SW480 (cell line): ENCODE measurements at places on chromosomes 4 and X.

DNA sequence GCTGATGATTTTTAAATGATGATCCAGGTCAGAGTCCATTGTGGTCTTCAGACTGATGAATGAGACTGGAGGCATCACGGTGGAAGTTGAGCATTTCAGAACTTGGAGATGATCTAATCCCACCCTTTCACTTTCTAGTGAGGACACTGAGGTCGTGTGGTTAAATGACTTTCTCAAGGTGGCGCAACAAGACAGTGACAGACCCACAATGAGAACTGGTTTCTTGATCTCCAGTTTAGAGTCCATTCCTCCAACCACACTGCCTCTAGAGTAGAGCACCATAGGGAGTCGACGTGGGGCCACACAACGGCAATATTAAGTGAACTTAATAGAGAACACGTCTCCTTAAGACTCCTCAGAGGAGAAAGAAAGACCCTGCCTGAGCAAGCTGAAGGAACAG is 381.0 kb downstream of the UNC5C start:
- DNase-seq = no peak

GRCh38 chr4:176919631-176920030 is 126.9 kb upstream of the VEGFC start:
- DNase-seq = no peak

GRCh38 chr4:164874789-164875188 is 2.2 kb upstream of the APELA start:
- no peak for DNase-seq

DNA sequence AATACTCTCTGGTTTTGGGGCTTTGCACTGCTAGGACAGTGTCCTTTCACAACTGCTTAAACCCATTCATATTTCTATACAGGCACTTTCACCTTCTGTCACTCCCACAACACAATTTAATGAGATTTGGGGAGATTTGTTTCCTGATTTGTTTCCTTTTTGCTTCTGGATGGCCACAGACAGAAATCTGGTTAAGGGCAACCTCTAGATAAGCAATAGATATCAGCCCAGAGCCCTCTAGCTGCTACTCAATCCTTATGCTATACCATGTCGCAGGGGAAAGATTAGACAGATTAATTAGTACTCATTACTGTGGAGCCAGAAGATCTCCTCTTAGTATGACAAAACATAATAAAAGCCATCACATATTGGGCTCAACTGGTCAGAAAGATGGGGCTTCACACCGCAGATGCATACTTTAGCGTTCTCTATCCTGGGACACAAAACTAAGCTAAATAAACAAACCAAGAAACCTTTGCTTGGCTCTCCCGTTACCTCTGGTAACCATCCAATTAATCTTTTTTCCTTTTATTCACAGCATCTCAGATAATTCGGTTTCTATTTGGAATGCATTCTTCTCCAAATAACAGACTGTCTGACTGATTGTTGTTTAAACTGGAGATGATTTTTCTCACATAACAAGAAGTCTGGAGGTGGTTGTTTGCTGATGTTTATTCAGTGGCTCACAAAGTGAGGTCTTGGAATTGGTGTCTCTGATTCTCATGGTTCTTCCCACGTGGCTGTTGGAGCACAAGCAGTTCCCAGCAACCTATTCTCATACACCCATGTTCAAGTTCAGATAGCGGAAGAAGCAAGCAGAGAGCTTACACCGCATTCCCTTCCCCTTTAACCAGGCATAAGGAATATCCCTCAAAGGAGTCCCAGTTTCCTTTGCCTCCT is 41.0 kb upstream of the ZNF330 start:
- DNase-seq = no peak

- DNase-seq = no peak
Observed at GRCh38 chr4:136935871-136936270, 596.4 kb downstream of the PCDH18 start.

DNA sequence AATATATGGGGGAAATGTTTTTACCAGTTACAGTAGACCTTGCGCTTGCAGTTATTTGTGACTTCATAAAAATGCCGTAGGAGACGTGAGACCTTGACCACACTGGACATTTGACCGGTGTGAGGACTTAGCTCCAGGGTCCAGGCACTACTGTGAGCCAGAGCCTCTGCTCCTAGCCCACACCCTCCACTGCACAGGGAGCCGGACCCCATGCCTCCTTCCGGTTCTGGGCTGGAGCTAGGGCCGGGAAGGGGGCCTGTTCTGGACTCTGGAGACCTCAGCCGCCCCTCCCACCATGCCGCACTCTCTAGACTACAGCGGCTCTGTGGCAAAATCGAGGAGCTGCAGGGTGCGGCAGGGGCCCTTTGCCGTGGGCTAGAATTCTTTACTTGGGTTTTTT is 5.3 kb downstream of the PCGF3 start:
- DNase-seq = no peak

- no peak for DNase-seq
Observed at GRCh38 chr4:119683518-119683917, 54.9 kb upstream of the PDE5A start.

DNA sequence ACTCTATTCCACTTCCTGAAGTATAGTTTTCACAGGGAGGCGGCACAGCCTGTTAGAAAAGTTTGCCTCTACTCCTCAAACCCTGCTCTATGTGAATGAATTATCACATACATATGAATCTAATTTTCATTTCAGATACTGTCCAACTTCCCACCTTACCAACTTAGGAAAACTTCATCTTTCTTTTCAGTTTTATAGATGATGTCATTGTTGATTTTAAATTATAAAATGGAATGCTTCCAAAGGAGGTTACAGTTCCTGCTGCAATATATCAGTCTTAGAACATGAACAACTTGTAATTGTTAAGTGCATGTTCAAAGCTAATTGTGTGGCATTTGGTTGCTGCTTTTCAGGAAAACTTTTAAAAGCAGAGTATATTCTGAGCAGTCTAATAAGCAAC is 92.4 kb downstream of the NEUROG2 start:
- DNase-seq = no peak

GRCh38 chr4:72312032-72312650 is 256.9 kb downstream of the ADAMTS3 start:
- DNase-seq = no peak

DNA sequence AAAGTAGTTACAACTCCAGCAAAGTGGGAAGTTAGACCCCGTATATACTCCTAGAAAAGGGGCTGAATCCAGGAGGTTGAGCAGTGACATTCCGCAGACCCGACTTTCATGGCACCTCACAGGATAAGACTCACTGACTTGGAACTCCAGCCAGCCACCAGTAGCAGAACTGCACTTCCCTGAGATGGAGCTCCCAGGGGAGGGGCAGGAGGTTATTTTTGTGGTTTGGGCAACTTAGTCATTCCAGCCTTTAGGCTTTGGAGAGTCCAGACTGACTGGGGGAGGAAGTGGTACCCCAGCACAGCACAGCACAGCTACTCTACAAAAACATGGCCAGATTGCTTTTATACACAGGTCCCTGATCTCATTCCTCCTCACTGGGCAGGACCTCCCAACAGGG is 319.1 kb downstream of the PCDH19 start:
- peak; percentile 35 for DNase-seq

DNA sequence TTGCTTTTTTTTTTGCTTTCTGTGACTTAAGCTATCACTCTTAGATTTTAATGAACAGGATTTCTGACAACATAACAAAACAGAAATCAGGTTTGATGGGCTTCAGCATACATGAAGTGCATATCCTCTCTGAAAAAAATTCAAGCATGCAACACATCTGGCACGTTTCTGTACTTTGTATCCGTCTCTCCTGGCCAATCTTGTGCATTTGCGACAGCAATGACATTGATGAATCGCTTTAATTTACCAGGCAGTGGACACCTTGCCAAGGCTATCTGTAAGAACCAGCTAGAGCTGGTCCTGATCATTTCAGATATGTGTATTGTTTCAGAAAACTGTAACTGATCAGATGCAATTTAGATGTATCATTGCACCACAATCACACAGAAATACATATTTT is 93.3 kb downstream of the CCSER1 start:
- DNase-seq = no peak

- no peak for DNase-seq
Observed at GRCh38 chr4:77505275-77505957, 100.2 kb upstream of the CXCL13 start.

DNA sequence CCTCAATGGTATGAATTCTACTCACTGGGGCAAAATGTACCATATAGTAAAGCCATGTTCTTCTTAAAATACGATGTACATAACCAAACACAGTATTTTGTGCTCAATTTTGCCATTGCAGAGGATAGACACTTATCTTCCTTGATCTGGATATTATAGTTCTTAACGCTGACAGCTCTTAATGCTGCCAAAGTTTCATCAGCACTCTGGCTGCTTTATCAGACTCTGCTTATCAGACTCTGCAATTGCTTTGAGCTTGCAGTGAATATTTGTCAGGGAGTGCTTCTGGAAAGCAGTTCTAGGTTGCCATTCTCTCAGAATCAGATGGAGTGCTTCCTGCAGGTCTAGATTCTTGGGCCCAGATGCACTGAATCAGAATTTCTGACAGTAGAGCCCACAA is 863.1 kb downstream of the CCSER1 start:
- DNase-seq = no peak

- DNase-seq = no peak
Observed at GRCh38 chr4:3860061-3860912, 94.1 kb downstream of the ADRA2C start.

DNA sequence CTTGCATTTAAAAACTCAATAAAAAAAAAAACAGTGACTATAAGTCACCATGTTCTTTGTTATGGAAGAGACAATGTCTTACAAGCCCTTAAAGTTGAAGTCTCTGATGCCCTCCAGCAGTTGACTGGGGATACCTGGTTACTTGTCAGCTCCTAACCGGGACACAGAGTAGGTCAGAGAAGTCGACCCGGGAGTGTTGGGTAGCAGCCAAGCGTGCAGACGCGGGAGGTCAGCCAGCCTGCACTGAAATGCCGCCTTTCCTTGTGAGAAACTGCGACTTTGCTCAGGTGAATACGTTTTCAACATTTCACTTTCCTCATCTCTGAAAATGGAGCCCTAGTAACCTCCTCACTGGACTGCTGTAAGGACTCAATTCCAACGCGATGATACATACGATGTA is 81.8 kb downstream of the F11 start:
- DNase-seq = no peak

DNA sequence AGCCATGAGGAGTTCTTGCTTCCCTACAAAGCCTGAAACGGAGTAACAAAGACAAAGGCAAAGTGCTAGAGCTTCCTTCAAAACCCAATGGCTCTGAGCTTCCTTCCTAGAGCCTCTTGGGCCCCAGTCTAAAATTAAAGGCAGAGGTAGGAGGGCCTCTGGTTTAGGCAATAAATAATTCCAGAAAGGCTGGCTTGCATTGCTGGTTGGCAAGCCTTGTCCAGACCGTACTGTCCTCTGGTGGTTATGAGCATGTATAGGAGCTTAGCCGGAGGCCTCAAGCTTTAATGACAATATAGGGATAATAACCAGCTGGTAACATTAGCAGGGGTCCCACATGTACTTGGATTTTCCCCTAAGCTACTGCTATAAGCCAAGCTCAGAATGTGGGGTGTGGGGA is 237.3 kb downstream of the AR start:
- DNase-seq = no peak

GRCh38 chrX:105458846-105459245 is 238.4 kb upstream of the TEX13A start:
- no peak for DNase-seq

DNA sequence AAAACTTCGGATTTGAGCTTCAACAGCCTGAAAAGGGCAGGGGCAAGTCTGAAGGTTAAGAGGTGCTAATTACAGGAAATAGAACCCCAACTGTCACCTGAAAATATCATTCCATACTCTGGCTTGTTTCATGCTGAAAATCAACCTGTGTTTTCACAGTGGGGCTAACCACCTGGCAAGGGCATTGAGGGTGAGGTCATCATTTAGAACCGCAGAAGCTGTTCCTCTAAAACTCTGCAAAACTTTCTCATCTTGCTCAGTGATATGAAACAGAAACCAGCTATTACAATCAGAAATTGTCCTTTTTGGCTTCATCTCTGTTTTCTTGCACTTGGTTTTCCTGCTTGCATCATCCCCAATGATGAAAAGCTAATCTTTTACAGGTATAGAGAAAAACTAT is 247.6 kb downstream of the DCLK2 start:
- DNase-seq = no peak

DNA sequence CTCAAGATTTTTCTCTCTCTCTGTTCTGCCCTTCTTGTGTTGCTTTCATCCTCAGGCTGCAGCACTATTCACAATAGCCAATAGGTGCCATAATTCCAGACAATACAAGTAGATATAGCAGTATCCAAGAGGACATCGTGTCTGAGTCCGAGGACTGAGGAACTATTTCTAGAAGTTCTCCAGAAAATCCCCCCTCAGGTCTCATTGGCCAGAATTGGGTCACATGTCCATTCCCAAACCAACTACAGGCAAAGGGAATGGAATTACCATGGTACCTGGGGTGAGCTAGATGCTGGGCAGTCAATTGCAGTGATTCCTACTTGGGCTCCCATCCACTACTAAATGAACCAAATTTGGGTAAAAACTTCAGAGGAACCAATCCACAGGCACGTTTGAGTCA is 301.9 kb upstream of the RASGEF1B start:
- DNase-seq = no peak

- DNase-seq = no peak
Observed at GRCh38 chrX:120310861-120311726, at the start of gene TMEM255A. TMEM255A (minus strand) TSS chrX:120311461; CDS start chrX:120311309, 152 bp downstream.

DNA sequence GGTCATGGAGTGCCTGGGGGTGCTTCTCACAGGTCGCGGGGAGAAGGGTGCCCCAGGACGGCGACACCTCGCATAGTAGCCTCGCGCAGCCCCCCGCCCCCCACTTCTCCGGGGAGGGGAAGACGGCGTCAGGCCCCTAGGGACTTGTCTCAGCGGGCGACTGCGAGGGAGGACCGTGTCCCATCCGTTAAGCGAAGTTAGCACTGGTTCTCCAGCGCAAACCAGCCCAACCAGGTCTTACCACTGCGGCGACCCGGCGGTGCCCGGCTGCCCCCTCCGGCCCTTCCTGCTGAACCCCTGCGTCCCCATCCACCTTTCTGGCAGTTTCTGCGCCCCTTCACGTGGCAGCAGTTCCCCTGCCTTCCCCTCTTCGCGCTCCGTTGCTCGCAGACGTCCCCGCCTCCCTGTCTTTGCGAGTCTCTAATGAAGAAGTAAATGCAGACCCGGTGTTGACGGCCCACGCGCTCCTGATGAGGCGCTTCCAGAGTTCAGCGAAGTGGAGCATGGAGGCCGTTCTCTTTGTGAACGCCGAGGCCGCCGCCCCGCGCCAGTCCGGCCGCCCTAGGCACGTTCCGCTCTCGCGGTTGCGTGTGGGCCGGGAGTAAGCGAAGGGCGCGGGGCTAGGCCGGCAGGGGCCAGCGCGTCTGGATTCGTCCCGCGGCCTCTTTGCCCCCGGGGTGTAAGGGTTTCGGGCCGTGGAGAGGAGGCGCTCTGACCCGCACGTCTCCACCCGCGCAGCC is 3.0 kb downstream of the SLIT2 start:
- DNase-seq = no peak

- DNase-seq = peak; percentile 21
Observed at GRCh38 chr4:1628892-1629698, 55.0 kb downstream of the FAM53A start.

GRCh38 chr4:40121515-40121914 is 64.9 kb downstream of the N4BP2 start:
- DNase-seq = no peak

- DNase-seq = no peak
Observed at GRCh38 chrX:3191201-3191600, 149.9 kb downstream of the ARSF start.
